Activated CD4-positive, alpha-beta T cell treated with anti-CD3 and anti-CD28 coated beads, Interleukin-2, amount 10 ng/mL, durations not matched to agents 24 days and 14 days (primary cell): ENCODE measurements at places on chromosomes 7 and 10. TPM values are rescaled to one million over a fixed set of nuclear protein-coding genes. Genes with fewer than 3 reads are reported as not detected.

The NKX1-2 gene
- total RNA-seq = not detected in 2 replicates

The SPDYE5 gene
- total RNA-seq = 0.14 TPM in 1 of 2 replicates, not detected in the other

DNA sequence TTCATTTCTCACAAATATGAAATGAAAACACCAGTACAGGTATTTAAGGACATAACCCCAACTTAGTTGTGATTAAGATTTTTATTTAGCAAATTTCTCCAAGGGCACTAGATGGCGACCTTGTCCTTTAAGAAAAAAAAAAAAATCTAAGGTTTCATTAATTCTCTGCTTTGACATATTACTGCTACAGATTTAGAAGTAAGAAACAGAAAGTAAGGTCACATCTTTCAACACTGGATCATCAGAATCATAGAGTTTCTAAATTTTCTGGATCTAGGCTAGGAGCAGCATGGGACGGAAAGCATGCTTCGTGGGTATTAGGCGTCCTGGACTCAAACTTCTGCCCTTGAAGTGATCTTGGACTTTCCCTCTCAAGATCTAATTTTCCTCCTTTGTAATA, 85.5 kb upstream of the PRKG1 start:
- no peak for DNase-seq
- H3K27ac ChIP-seq = no peak overlapping the region
- peaks cover 6% of the 10 kb centered on the region for H3K4me1 ChIP-seq
- H3K4me3 ChIP-seq = no peak overlapping the region
- H3K36me3 ChIP-seq = no peaks in the 10 kb centered on the region
- peaks cover 39% of the 10 kb centered on the region for H3K27me3 ChIP-seq

- no peak overlapping the region for H3K27ac ChIP-seq
- no peaks in the 10 kb centered on the region for H3K4me1 ChIP-seq
- no peaks in the 10 kb centered on the region for H3K36me3 ChIP-seq
- no peak overlapping the region for H3K4me3 ChIP-seq
- H3K27me3 ChIP-seq = no peaks in the 10 kb centered on the region
- no peak for DNase-seq
Measured at GRCh38 chr10:9796564-9796963, 1221.1 kb upstream of the CELF2 start.

DNA sequence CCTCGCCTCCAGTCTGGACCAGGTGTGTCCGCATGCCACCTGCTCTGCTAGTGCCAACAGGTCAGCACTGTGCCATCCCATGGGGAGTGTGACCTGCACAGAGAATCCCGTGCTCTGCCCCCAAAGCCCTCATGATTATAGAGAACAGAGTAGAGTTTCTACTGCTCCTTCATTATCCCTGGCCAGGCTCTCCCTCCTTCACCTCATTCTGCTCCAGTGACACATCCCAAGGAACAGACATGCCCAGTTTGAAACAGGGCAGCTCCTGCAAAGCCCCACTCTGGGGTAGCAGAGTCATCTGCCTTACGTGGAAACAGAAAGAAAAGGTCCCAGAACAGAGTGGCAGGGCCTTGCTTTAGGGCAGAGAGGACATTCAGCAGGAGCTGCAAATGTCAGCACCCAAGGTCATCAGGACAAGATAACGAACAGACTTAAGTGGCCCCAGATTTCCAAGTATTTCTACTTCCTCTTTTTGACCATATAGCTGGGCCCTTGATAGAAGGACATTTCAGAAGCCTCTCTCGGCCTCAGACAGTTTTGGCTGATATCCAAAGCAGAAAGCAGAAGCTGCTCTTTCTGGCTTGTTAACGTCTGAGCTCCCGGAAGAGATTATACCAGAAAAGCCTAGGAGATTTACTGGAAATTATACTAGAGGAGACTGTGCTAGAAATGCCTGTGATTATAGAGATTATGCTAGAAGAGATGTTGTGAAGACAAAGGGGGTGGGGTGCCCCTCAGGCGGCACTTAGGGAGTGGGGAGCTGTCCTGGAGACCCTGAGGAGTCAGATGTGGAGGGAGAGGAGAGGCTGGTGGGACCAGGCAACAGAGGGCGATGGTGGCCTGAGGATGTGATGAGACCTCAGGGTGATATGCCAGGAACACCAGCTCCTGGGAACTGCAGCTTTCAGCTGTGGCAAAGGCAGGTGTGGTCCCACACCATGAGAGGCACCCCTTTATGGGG, 12.6 kb downstream of the TMEM176B start:
- H3K27me3 ChIP-seq = peaks cover 21% of the 10 kb centered on the region
- no peaks in the 10 kb centered on the region for H3K36me3 ChIP-seq
- no peak overlapping the region for H3K27ac ChIP-seq
- peaks cover 10% of the 10 kb centered on the region for H3K4me1 ChIP-seq

The CALCR gene
- not detected in 2 replicates for total RNA-seq

DNA sequence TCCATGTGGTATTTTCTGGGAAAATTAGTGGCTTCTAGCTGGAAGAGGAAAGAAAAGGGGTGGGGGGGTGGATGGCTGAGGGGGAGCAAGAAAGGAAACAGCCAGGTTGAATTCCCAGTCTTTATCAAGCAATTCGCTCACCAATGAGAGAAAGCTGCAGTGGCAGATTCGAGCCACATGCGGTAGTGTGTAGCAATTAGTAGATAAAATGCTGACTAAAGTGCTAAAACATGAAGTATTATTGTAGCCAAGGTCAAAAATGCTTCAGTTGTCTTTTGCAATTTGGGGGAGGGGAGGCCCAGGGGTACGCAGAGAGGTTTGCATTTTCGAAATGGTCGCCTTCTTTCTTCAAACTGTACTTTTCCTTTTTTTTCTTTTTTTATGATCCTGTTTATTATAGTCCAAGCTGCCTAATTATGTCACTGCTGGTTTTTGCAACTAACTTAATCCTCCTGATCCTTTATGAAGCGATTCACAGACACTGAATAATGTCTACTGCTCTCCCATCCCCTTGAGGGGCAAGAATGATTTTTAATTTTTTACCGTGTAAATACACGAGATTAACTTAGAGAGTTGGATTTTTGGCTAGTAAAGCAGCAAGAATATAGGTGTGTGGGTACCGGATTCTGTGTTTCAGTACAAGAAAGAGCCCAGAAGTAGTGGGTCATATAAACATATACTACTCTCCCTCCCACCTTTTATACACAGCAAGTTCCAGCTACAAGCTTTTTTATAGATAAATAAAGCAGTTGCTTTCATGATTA, 3.6 kb upstream of the ARID5B start:
- no peaks in the 10 kb centered on the region for H3K27me3 ChIP-seq
- H3K36me3 ChIP-seq = peaks cover 5% of the 10 kb centered on the region
- H3K4me3 ChIP-seq = peak overlapping the region; percentile 92
- peak overlapping the region; percentile 93 for H3K27ac ChIP-seq

DNA sequence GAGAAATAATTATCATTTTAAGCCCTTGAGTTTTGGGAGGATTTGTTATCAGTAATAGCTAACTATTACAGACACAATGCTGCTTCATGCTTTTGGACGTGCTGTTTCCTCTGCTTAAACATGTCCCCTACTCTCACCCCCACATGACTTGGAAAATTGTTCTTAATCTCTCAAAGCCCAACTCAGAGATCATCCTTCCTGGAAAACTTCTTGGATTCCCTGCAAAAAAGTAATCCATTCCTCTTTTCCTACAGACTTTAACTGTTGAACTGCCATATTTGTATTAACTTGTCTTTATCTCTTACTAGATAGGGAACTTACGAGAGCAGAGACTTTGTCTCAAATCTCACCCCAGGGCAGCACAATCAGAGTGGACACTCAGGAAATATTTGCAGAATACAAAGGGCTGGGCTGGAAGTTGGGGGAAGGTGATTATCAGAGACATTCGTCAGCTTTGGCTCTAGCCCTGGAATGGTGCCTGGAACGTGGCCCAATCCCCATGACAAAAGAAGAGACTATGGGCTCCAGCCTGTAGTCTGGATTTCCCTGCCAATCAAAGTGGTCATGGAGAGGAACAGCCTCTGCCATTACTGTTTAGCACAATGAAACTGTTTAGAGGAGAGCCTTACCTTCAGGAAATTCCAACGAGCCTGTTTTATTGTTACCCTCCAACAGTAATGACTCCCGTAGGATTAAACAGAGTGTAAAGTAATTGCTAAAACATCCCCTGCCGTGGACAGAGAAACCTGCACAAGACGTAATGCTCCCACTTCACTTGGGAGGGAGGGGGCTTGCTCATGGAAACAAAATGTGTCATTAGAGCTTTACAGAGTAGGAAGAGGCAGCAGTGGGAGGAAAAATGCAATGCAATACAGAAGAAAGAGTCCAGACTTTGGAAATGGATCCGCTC, 140.4 kb upstream of the AUTS2 start:
- H3K36me3 ChIP-seq = no peaks in the 10 kb centered on the region
- no peak overlapping the region for H3K4me3 ChIP-seq
- H3K4me1 ChIP-seq = no peaks in the 10 kb centered on the region
- no peaks in the 10 kb centered on the region for H3K27me3 ChIP-seq
- H3K27ac ChIP-seq = no peak overlapping the region

The CALML5 gene
- total RNA-seq = not detected in 2 replicates
